ENCODE measurements at places on chromosomes 2 and 18.

GRCh38 chr2:238344517-238344916 lies 24.2 kb downstream of the TRAF3IP1 start:
- no peak for DNase-seq

DNA sequence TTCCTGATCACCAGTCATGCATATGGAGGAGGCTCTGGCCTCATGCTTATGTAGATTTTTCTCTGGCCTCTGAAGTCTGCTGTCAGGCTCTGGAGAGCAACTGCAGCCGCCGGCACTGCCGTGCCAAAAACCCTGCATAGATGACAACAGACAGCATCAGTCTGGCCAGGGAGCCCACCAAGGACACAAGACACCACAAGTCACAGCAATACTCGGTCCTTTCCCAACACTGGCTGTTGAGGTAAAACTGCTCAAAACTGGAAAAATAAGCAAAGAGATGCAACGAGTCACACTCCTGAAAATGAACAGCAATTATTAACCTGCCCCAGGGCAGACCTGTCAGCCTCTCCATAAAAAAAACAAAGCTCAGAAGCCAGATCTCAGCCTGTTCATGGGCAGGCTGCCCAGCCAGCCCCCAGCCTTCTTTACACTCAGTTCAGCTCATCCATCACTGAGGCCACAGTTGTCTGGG lies 186.0 kb upstream of the RAB6C start:
- no peak for DNase-seq

GRCh38 chr2:149038442-149039212 lies at the start of gene LYPD6B:
TSS of gene LYPD6B (plus strand) at chr2:149038699. CDS start at chr2:149130949, 92,250 bp downstream.
- DNase-seq, result no peak

DNA sequence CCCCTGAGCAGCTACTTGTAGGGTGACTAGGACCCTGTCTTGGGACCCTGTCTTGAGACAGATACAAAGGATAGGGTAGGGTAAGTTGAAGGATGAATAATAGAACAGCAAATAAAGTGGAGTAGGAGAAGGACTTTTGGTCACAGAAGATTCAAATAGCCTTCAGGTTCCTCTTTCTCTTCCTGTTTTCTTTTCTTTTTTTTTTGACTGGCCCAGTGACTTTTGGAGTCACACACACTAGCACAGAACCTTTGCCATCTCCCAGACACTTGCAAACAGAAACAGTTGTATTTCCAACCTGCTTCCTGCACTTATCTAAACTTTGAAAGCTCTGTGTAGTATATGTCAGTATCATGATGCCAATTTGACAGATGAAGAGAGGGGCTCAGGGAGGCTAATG lies 108.2 kb downstream of the TDRD15 start:
- no peak for DNase-seq

DNA sequence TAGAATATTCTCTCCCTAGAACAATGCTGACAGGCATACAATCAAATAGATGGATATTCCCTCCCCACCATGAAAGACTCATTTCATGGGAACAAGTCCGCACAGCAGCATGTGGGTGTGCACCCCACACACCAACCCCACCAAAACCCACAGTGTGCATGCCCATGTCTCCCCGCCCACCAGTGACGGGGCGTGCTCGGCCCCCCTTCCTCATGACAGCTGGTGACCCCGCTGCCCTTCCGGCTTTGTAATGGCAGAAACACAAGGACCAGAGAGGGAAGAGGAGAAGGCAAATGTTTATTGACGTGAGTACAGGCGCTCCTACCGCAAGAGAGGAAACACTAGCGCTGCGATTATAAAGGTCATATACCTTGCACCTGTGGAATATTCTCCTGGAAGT lies 30.8 kb upstream of the ODC1 start:
- no peak for DNase-seq

DNA sequence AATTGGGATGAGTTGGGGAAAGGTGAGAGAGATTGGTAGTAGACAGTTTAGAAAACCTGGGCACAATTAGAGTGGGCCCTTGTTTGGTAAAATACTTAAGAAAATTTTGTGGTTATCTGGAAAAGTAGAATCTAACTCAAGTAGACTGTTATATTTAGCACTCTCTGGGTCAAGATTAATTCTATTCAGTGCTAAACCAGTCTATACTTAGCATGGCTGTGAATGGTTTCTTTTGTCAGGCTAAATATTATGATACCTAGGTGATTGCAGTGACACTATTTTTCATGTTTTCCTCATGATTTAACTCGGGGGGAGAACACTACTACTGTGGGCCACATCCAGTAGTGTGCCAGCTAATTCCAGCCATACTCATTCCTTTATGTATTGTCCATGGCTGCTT lies 58.9 kb downstream of the KIAA1328 start:
- no peak for DNase-seq

DNA sequence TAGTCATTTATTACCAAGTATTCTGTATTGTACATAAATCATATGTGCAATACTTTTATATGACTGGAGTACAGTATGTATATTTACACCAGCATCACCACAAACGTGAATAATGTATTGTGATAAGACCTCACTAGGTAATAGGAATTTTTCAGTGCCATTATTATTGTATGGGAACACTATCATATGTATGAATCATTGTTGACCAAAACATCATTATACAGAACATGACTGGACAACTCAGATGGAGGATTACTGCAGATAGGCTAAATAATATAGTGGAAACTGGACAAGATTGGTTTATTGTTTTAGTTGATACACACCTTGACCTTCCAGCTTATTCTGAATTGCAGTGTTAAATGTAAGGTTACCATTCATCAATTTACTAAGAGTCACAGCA lies 33.4 kb downstream of the VAPA start:
- DNase-seq, result no peak

DNA sequence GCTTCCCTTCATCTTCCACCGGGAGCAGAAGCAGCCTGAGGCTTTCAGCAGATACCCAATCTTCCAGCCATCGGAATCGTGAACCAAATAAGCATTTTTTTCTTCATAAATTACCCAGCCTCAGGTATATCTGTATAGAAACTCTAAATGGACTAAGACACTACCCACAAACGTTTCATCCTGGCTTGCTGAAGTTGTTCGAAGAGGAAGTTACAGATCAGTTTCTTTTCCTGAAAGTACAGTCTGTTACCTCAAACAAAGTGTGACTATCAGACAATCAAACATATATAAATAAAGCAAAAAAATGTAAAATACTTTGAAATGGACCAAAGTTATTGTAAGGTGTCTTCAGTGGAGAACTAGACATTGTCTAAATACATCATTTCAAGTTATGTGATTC lies 97.9 kb downstream of the MREG start:
- no peak for DNase-seq

GRCh38 chr18:45962461-45962860 lies 4.7 kb downstream of the EPG5 start:
- DNase-seq, result no peak

DNA sequence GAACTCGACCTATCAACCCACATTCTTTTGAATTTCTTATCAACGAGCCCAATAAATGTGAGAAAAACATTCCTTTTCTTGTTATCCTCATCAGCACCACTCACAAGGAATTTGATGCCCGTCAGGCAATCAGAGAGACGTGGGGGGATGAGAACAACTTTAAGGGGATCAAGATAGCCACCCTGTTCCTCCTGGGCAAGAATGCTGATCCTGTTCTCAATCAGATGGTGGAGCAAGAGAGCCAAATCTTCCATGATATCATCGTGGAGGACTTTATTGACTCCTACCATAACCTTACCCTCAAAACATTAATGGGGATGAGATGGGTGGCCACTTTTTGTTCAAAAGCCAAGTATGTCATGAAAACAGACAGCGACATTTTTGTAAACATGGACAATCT lies 378.2 kb downstream of the STK39 start:
- no peak for DNase-seq

DNA sequence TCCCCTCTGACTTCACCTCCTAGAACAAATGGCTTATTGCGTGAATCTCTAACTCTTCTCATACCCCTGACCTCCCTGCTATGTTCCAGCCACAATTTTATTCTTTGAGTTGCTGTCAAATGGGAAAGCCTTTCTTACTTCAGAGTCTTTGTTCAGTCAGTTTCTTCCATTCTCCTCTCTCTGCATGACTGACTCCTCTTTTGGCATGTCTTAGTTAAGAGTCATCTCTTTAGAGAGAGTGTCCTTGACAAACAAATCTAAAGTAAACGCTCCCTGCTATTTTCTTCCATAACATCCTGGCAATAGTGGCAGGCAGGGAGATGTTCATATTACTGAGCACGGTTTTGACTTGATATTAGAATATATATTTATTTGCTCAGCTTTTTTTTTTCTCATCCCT lies 170.7 kb upstream of the ERBB4 start:
- DNase-seq, result no peak

DNA sequence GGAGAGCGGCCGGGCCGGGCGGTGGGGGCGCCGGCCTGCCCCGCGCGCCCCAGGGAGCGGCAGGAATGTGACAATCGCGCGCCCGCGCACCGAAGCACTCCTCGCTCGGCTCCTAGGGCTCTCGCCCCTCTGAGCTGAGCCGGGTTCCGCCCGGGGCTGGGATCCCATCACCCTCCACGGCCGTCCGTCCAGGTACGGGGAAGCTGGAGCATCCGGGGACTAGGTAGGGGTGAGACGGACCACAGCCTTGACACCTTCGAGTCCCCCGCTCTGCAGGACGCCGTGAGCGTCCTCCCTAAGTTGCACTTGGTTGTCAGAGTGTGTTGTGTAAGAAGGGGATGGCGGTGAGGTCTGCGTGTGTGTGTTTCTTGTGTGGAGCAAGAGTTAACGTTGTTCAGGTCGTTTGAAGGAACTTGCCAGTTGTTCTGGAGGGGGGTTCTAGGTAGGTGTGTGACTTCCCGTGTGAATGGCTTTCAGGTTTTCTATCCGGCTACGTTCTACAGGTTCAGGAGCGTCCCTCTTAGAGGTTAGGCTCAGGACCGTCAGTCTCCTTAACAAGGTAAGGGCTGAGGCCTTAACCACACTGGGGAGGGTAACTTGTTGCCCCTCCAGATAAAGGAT lies 393 bp downstream of the IL1R1 start:
- no peak for DNase-seq

GRCh38 chr2:188892636-188893035 lies 81.5 kb upstream of the COL3A1 start:
- no peak for DNase-seq

GRCh38 chr2:145802133-145802532 lies 1282.2 kb upstream of the ZEB2 start:
- no peak for DNase-seq

DNA sequence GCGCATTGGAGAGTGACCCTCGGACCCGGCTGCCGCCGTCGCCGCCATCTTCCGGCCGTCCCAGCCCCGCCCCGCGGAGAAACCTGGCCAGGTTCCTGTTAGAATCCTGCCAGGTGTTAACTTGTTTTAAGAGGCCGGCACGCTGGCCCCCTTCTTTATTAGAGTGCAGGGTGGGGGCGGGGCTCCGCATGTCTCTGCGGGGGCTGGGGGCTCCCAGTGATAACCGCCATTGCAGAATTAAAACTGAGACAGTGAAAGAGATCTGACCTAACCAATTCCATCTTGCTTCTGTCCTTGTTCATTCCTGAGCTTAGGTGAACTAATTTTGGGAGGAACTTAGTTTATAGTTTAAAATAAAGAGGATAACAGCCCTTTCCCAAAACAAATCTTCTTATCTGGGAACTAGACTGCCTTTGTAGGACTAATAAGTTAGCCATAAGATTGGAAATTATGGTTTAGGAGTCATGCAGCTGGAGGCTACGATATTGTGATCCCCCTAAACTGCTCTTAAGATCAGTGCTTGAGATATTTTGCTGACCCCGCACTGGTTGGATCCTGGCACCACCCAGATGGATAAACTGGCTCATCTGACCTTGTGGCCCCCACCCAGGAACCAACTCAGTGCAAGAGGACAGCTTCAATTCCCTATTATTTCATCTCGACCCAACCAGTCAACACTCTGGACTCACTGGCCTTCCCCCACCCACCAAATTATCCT lies 543 bp upstream of the STARD7 start:
- no peak for DNase-seq

All from esophagus squamous epithelium (tissue), 5 donors.